PC-9 (cell line): ENCODE measurements at places on chromosomes 4 and X. TPM values are rescaled to one million over a fixed set of nuclear protein-coding genes. Genes with fewer than 3 reads are reported as not detected.

GRCh38 chr4:40837094-40837870 lies 87.5 kb downstream of the NSUN7 start:
- no peaks in the 10 kb centered on the region for H3K4me1 ChIP-seq
- H3K36me3 ChIP-seq: no peaks in the 10 kb centered on the region
- no peak for DNase-seq
- H3K27ac ChIP-seq: no peak overlapping the region
- no peaks in the 10 kb centered on the region for H3K27me3 ChIP-seq

DNA sequence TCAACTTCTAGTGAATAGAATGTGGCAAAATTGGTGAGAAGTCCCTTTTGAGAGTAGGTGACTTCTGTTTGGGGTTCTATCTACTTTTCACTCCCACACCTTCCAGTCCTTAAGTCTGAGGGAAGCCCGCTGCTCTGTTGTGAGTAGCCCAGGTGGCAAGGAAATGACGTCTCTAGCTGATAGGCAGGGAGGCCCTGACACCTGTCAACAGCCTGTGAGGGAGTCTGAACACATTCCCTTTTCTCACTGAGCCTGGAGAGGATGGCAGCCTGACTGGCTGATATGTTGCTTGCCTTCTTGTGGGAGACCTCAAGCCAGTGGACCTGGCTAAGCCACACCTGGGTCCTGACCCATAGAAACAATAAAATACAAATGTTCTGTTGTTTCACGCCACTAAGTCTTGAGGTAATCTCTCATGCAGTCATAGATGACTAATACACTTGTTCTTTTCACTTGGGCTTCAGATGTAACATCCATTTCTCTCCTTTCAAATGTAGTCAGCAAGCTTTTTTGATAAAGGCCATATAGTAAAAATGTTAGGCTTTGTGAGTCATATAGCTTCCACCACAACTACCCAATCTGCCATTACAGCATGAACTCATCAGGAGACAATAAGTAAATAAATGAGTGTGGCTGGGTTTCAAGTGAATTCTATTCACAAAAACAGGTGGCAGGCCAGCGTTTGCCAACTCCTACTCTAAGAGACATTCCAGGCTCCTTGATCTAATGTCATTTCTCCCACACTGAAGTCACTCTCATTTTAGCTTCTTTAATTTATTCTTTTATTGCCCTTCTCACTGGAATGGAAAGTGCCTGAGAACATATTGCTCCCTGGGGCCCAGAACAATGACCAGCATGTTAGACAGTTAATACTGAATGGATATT lies 265.1 kb upstream of the MAD2L1 start:
- no peaks in the 10 kb centered on the region for H3K36me3 ChIP-seq
- H3K27ac ChIP-seq: no peak overlapping the region
- no peak for DNase-seq
- no peak overlapping the region for H3K4me3 ChIP-seq
- no peaks in the 10 kb centered on the region for H3K27me3 ChIP-seq

- no peaks in the 10 kb centered on the region for H3K4me1 ChIP-seq
- H3K36me3 ChIP-seq: no peaks in the 10 kb centered on the region
- H3K27ac ChIP-seq: no peak overlapping the region
- DNase-seq: no peak
- H3K27me3 ChIP-seq: no peaks in the 10 kb centered on the region
- no peak overlapping the region for H3K4me3 ChIP-seq
Measured at GRCh38 chr4:87071401-87071800, 136.6 kb downstream of the AFF1 start.

DNA sequence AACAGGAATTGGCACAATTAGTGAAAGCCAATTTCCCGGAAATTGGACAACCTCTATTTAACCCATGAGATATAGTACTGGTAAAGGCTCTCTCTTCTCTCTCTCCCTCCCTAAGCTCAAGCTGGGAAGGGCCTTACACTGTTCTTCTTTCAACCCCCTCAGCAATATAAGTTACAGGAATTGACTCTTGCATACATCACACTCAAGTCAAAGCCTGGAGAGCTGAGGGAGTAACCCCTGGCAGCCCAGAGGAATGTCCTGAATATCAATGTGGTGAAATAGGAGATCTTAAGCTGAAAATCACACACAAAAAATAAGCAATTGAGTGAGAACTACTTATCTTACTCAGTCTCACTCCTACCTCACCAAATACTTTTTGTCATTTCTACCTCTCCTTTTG lies 186.9 kb upstream of the SPOCK3 start:
- H3K4me3 ChIP-seq: no peak overlapping the region
- DNase-seq: no peak
- H3K27ac ChIP-seq: no peak overlapping the region

Gene LARP7
- 35.8 and 47.8 TPM in 2 replicates for total RNA-seq

Gene BCORL1
- total RNA-seq: 32.2 TPM in 2 replicates

DNA sequence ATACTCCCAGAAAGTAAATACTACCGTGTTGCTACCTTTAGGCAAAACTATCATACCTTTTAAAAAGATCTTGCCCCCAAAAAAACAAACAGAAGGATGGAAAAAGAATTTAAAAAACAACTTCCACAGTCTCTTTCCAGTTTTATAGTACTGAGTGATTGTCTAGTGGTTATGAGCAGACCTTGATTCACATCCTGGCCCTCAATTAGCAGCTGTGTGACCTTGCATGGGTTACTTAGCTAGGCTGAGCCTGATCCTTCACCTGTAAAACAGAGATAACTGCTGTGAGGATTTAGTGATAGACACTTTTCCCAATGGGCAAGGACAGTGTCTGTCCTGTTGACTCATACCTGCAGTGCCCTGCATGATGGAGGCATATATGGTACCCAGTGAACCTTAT lies 49.0 kb downstream of the SMAD1 start:
- H3K27ac ChIP-seq: no peak overlapping the region
- no peak for DNase-seq
- H3K27me3 ChIP-seq: no peaks in the 10 kb centered on the region
- H3K4me1 ChIP-seq: peaks cover 12% of the 10 kb centered on the region
- H3K4me3 ChIP-seq: no peak overlapping the region
- no peaks in the 10 kb centered on the region for H3K36me3 ChIP-seq

Gene PACRGL
- total RNA-seq: 19.6 and 23.0 TPM in 2 replicates

DNA sequence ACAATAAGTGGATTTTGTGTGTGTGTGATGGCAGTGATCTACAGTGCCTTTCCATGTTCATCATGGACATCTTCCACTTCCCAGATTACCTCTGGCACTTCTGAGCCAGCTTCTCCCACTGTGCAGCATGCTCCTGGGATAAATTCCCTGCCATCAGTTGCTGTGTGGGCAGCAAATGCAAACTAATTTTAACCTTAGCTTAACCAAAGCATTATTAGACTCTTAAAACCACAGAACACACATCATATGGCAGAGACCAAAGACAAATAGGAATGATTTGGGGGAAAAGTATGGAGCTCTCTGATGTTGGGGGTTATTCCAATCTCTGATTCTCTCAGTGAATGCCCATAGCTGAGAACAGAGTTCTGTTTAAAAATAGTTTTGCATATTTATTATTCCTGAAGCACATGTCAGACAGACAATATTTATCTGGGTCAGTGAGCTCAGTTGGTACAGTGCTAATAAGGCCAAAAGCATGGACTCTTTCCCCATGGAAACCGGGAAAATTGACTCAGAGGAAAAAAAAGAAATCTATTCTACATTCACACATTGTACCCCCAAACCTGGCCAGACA lies 567.4 kb downstream of the IQCM start:
- DNase-seq: no peak
- H3K4me3 ChIP-seq: no peak overlapping the region
- no peaks in the 10 kb centered on the region for H3K36me3 ChIP-seq
- H3K27ac ChIP-seq: no peak overlapping the region

Gene GABRQ
- total RNA-seq: not detected in 2 replicates

DNA sequence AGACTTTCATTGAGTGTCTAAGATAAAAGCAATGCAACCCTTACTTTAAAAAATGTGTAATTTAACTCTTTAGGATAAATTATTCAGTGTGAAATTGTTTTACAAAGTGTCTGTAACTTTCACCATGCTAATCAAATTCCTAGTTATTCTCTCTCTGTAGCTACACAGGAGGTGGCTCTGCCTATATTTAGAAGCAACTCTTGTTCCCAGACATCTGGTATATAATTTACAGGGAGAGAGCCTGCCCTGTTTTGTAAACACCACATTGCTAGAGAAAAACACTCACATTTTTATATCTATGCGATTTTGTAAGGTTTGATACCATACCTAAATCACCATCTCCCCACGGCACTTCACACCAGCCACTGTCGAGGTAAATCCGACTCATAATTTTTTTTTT lies 35.5 kb upstream of the SPATA4 start:
- H3K36me3 ChIP-seq: no peaks in the 10 kb centered on the region
- H3K4me3 ChIP-seq: no peak overlapping the region
- no peak for DNase-seq
- H3K4me1 ChIP-seq: no peaks in the 10 kb centered on the region

- H3K27ac ChIP-seq: no peak overlapping the region
- H3K27me3 ChIP-seq: no peaks in the 10 kb centered on the region
- no peak for DNase-seq
- no peaks in the 10 kb centered on the region for H3K36me3 ChIP-seq
- no peak overlapping the region for H3K4me3 ChIP-seq
Measured at GRCh38 chr4:146472404-146472803, 49.3 kb downstream of the SLC10A7 start.

DNA sequence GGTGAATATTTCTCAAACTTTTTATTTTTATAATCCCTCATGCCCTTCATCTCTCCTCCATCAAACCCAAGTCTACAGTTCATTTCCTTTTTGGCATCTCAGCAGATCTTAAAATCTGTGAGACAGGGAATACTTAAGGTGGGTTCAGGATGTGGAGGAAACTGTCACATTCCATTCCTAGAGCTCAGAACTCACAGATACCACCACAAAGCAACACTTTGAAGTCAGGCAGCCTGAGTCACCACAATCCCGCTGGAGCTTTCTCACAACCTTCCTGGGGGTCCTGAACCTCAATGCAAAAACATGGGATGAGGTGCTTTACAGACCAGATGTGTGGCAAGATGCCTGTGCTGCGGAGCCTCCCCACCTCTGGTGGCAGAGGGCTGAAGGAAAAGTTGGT lies 63.2 kb downstream of the HHIP start:
- no peak overlapping the region for H3K4me3 ChIP-seq
- no peak overlapping the region for H3K27ac ChIP-seq
- no peaks in the 10 kb centered on the region for H3K27me3 ChIP-seq
- H3K36me3 ChIP-seq: no peaks in the 10 kb centered on the region
- no peak for DNase-seq

Gene BMP3
- 0.41 and 0.50 TPM in 2 replicates for total RNA-seq

DNA sequence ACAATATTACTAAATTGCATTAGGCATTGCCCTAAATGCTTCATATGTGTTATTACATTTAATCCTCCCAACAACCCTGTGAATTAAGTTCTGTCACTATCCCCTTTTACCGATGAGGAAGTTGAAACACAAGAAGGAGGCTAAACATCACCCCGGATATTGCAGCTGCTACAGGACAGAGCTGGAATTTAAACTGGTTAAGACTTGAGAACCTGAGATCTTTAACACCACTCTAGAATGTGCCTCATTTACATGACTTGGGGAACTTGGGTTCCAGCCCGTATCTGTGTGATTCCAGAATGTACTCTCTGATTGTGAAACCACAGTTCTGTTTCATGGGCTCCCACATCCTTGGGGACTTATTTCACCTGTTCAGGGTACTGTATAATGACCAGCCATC lies 165.1 kb upstream of the PPARGC1A start:
- no peaks in the 10 kb centered on the region for H3K4me1 ChIP-seq
- no peaks in the 10 kb centered on the region for H3K36me3 ChIP-seq
- no peaks in the 10 kb centered on the region; the same call in 1 of the 2 replicates for H3K27me3 ChIP-seq

DNA sequence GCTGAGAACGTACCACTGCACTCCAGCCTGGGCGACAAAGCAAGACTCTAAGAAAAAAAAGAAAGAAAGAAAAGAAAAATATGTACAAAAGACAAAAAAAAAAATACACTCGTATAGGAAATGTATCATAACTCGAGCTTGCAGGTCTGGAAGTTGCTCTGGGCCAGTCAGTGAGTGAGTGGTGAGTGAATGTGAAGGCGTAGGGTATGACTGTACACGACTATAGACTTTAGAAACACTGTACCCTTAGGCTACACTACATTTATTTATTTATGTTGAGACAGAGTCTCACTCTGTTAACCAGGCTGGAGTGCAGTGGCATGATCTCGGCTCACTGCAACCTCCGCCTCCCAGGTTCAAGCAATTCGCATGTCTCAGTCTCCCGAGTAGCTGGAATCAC lies 29.4 kb downstream of the EVC2 start:
- no peaks in the 10 kb centered on the region for H3K4me1 ChIP-seq
- H3K27me3 ChIP-seq: no peaks in the 10 kb centered on the region
- H3K4me3 ChIP-seq: no peak overlapping the region
- H3K27ac ChIP-seq: no peak overlapping the region
- DNase-seq: no peak

Gene BEX3
- 120 and 130 TPM in 2 replicates for total RNA-seq

DNA sequence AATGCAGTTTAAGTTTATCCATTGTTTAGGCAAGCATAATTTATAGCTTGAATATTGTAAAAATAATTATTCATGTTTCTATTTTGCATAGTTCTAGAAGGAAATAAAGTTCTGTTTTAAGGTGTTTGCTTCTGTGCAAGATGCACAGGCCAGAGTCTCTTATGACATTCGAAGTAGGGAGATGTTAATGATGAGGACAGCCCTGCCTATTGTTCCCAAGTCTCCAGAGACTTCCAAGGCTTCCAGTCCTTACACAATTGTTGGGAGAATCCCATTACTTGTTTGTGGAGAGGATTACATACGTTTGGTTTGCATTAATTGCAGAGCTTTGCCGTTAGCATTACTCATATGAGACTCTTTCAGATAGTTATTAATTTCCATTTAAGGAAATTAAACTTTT lies 96.2 kb upstream of the ANK2 start:
- H3K27me3 ChIP-seq: no peaks in the 10 kb centered on the region
- no peaks in the 10 kb centered on the region for H3K4me1 ChIP-seq
- DNase-seq: no peak
- H3K36me3 ChIP-seq: no peaks in the 10 kb centered on the region
- no peak overlapping the region for H3K4me3 ChIP-seq

GRCh38 chr4:148120216-148120615 lies 322.0 kb downstream of the NR3C2 start:
- no peak overlapping the region for H3K4me3 ChIP-seq
- DNase-seq: no peak
- H3K27me3 ChIP-seq: no peaks in the 10 kb centered on the region
- H3K27ac ChIP-seq: no peak overlapping the region
- H3K36me3 ChIP-seq: no peaks in the 10 kb centered on the region

Gene GYG2
- 1.7 and 2.0 TPM in 2 replicates for total RNA-seq

DNA sequence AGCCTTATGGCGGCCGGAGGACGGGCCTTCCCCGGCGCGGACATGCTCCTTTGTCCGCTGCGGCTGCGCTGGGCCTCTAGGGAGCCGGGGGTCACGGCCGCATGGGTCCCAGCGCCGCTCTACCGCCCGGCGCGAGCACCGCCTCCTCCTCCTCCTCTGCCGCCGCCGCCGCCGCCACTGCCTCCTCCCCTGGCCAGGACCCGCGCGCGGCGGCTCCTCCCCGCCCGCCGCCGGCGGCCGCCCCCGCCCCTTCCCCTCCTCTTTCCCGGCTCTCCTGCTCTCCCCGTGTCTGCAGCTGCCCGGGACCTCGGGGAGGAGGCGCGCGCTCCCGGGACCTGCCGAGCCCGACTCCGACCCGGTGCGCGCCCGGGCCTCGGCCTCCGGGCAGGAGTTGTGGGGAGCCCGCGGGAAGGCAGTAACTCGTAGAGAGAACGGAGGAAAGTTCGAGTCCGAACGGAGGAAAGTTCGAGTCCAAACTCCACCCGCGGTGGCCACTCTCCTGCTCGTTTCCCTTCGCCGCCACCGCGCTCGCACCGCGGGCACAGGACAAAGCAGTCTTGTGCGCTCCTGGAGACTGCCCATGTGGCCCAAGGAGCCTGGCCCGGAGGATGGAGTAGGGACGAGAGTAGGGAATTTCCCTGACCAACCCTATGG lies at the start of gene ADGRA3:
ADGRA3 (minus strand) TSS at position 179 of the 654 bp plus-strand sequence. CDS start 282 bp downstream, outside the sequence.
- H3K27ac ChIP-seq: peak within 1 kb of the TSS; percentile 62
- peaks cover 22% of the 10 kb centered on the region for H3K4me1 ChIP-seq
- no peaks in the 10 kb centered on the region for H3K27me3 ChIP-seq
- H3K4me3 ChIP-seq: peak within 1 kb of the TSS; percentile 63
- DNase-seq: peak; percentile 68
